ENCODE measurements at places on chromosomes 16 and 17.

DNA sequence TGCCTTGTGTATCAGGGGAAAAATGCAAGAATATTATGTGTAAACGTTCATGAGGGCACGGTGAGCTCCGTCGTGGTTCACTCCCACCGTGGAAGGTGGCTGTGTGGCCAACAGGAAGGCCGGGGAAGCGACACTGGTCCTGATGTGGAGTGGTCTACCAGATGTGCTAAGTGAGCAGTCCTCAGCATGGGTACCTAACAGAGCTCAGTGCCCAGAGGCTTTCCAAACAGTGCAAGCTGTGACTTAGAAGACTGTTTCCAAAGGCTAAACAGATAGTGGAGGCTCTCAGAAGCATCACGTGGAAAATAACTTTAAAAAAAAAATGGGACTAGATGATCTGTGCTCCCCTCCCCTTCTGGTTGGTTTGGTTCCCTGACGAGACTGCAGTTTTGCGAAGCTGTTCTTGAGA is 199.3 kb upstream of the CHMP6 start:
- no peak for DNase-seq

DNA sequence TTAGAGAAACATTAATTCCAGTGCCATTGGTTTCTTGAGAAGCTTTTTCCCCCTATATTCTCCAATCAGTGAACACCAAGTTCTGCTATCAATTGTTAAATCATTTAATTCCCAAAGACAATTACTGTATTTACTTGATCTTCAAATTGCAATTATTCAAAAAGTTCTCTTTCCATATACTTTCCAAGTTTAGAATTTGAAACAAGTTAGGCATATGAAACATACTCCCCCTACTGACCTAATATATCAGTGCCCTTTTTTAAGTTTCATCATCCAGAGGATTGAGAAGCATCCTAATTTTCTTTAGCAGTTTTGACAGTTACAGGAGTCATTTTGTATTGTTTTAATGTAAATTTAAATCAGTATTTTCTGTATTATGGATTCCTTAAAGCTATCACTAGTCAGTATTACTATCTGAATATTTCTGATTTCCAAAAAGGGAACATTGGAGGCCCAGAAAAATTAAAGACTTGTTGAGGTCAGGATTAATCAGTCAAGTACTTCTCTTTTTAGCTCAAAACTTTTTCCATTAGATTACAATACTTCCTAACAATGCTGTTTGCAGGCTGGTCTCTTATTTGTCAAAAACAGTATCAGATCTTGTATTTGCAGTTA is 16.3 kb downstream of the MEIOC start:
- DNase-seq = no peak

DNA sequence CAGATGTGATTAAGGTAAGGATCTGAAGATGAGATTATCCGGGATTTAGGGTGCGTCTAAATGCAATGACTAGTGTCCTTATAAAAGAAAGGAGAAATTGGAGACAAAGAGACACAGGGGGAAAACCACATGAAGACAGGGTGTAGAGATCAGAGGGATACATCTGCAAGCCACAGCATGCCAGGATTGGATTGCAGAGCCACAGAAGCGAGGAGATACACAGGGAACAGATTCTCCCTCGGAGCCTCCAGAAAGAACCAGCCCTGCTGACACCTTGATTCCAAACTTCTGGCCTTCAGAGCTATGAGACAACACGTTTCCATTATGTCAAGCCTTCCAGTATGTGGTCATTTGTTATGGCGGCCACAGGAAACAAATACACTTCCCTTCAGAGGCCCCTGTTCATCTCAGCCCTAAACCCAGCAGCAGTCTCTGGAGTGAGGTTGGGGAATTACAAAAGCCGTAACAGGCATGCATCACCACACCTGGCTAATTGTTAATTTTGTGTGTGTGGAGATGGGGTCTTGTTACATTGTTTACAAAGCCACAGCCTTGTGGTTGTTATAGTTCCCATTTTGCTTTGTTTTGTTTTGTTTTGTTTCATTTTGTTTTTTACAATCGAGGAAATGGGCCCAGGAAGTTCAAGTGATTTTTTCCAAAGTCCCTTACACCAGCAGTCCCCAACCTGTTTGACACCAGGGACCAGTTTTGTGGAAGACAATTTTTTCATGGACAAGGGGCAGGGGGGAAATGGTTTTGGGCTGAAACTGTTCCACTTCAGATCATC is 51.6 kb upstream of the LYRM9 start:
- no peak for DNase-seq

DNA sequence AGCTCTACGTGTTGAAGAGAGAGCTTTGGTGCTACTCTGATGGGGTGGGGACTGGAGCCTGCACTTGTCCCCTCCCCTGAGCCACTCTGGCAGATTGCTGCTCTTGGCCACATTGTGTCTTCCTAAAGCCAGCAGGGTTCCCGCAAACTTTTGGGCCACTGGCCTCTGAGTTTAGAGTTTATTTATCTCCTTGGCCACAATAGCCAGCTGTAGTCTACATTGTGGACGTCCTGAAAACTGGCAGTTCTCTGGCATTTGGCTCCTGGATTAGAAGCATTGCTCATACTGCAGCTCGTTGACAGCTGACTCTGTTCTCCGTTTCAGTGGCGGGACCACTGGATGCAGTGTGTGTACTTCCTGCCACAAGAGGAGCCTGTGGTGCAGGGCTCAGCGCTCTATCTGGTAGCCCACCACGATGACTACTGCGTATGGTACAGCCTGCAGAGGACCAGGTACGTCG is 34.6 kb downstream of the PRMT7 start:
- DNase-seq = no peak

DNA sequence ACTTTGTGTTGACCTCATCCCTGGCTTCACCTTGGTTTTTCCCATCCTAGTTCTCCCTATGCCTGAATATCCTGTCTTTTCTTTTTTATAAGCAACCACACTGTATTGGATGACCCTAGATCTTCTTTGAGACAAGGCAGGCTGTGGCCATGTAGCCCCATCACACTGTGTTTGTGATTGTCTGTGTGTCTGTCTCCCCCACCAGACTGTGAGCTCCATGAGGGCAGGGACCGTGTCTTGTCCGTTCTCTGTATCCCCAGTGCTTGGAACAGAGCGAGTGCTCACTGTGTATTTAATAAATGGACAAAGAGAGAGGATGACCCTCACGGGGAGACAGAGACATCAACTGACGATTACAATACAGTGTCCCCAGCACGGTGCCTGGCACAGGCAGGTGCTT is 7.1 kb downstream of the SLC25A39 start:
- no peak for DNase-seq

GRCh38 chr16:180681-181564 is 664 bp downstream of the HBQ1 start:
- no peak for DNase-seq

DNA sequence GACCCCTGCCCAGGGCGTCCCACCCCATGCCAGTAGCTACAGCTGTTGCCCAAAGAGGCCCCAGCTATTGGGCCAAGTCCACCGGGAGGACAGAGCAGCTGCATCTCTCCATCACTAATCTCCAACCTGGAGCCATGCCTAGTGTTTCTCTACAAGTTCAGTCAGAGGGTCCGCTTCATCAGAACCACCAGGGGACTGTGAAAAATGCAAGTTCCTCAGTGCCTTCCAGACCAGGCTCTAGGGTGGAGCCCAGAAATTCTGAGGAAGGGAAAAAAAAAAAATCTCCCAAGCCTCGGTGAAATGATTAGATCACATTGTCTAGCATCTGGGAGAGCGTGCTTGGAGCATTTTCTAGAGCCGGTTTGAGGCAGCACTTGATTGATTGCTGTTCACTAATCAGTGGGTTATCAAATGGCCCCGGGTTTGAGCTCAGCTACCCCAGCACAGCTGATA is 22.4 kb upstream of the HERPUD1 start:
- DNase-seq = no peak

DNA sequence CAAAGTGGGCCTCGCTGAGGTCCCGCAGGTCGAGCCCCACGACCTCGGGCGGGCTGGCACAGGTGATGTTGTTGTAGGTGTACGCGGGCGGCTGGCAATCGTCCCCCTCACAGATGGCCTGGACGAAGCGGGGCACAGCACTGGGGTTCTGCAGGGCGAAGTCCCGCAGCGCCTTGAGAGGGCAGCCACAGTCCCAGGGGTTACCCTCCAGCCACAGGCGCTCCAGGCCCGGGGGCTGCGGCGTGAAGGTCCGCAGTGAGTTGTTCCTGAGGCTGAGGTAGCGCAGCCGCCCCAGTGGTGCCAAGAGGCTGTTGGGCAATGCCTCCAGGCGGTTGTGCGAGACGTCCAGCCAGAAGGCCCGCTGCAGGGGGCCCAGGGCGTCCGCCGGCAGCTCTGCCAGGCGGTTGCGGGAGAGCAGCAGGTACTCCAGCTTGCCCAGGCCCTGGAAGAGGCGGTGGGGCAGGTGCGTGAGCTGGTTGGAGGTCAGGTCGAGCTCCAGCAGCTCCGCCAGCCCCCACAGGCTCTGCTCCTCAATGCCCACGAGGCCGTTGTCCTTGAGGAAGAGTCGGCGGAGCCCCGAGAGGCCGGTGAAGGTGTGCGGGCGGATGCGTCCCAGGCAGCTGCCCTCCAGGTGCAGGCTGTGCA is 2.8 kb downstream of the IGFALS start:
- no peak for DNase-seq

DNA sequence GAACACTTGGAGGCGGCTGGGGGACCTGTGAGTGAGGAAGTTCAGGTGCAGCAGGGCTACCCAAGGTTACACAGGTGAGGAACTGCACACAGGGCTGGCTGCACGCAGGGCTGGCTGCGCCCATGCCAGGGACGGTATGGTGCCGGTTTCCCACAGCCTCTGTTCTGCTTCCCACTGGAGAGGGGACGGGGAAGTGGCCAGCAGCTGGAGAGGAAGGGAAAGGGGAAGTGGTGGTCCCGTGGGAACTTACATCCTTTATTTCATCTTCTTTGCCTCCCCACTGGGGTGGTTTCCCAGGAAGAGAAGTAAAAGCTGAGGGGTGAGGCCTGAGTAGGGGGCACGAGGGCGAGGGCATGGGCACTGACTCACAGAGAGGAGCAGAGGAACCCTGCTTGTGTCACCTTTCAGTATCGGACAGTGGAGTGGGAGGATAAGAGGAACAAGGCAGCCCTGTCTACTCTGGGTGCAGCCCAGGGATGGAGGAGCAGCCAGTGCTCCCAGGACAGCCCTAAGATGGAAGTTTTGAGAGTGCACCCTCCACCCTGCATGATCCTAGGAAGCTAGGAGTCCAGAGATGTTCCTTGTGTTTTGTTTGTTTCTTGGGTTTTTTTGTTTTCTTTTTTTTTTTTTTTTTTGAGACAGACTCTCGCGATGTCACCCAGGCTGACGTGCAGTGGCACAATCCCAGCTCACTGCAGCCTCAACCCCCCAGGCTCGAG is 25.5 kb upstream of the CDH1 start:
- DNase-seq = no peak

GRCh38 chr17:31054761-31055160 is 40.0 kb upstream of the NF1 start:
- no peak for DNase-seq

DNA sequence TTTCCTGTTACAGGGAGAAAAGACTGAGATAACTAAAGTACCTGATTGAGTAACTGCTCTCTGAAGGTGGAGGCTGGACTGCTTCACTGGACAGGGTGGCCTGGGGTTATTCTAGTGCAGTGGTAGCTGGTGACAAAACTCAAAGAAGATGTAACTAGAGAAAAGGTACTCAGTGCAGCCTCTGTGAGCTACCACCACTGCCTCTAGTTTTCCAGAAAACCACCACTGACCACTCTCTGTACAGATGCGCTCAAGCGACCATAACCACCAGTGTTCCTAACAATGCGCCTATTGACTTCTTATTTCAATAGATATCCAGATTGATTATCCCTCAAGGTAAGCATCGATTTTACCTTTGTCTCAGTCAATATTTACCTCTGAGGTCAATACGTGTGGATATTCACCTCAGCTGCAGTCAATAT is 492.2 kb downstream of the WWOX start:
- DNase-seq = no peak
